ENCODE measurements at places on chromosomes 1 and 21. TPM values are rescaled to one million over a fixed set of nuclear protein-coding genes. Genes with fewer than 3 reads are reported as not detected.

Gene LAMC1
- total RNA-seq, result 0.93 TPM

Gene CGN
- 2.6 TPM for total RNA-seq

Gene TSPAN2
- 0.77 TPM for total RNA-seq

Gene C1orf167
- not detected for total RNA-seq

Gene KRTAP19-3
- not detected for total RNA-seq

Gene KCNE2
- not detected for total RNA-seq

Gene WDR77
- total RNA-seq, result 35.4 TPM

Gene LIN9
- total RNA-seq, result 8.2 TPM

Gene ESPN
- 2.4 TPM for total RNA-seq

Gene SPATA1
- total RNA-seq, result 2.2 TPM

Gene GJA9
- total RNA-seq, result not detected

Gene C1orf87
- total RNA-seq, result not detected

Gene GJC2
- 2.8 TPM for total RNA-seq

Gene NRIP1
- total RNA-seq, result 51.3 TPM

Gene TCHH
- total RNA-seq, result not detected
